ENCODE measurements at places on chromosomes 3 and 15. TPM values are rescaled to one million over a fixed set of nuclear protein-coding genes. Genes with fewer than 3 reads are reported as not detected.

GOLGA6B gene
- total RNA-seq = not detected

IL12A gene
- not detected for total RNA-seq

PIGZ gene
- 6.0 TPM for total RNA-seq

SETMAR gene
- total RNA-seq = 42.4 TPM

CCDC13 gene
- 2.5 TPM for total RNA-seq

EPHB1 gene
- 2.2 TPM for total RNA-seq

P2RY1 gene
- 2.1 TPM for total RNA-seq

GRCh38 chr15:39406485-39406884 lies 174.4 kb upstream of the THBS1 start:
- no peak for DNase-seq

DNA sequence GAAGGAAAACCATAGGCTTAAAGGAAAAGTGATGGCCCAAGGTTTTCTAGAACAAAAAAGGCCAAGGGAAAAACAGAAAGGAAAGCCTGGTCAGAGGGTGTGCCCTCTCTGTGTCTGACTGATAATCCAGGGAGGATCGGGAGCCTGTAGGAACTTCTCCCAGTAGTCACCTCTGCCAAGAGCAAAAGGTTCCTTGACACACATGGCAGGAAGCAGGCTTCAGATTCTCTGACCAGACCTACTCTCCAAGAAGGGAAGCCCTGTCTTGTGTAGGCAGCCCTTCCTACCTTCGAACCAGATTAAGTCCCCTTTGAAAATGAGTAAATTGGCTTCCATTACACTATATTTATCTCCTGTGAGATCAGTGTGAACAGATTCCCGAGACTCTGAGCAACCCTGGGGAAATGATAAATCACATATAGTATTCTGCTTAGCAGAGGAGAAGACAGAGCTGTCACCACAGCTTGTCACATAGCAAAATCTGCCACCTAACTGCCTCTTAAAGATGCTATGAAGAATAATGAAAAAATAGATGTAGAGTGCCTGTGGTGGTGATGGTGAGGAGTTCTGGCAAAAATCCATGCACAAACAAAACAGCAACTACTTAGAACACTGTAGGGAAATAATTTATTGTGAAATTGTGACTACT lies 38.8 kb downstream of the PARP14 start:
- DNase-seq = no peak

GRCh38 chr3:13528217-13528867 lies 20.6 kb upstream of the FBLN2 start:
- no peak for DNase-seq

GRCh38 chr15:97026781-97027180 lies 696.3 kb downstream of the NR2F2 start:
- DNase-seq = no peak

DNA sequence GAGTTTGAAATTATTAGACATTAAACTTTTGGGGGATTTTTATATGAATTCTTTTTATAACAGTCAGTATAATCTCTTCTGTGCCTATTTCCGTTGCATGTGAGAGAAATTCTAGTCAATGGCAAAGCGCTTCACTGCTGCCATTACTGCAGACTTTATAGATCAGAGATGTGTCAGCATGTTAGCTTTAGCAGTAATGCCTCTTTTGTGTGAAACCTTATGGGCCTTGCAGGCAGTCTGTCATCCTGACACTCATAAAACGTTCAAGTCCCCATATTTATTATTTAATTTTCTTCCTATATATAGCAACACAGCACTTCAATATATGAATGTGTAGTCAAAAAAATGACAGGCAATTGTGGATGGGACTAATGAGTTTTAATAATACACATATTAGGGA lies 191.0 kb downstream of the NLGN1 start:
- DNase-seq = no peak

GRCh38 chr3:155745795-155746550 lies 1.1 kb upstream of the PLCH1 start:
- DNase-seq = no peak

GRCh38 chr15:64066451-64066850 lies 20.2 kb upstream of the DAPK2 start:
- DNase-seq = no peak

GRCh38 chr15:64152507-64153387 lies 1.2 kb downstream of the SNX22 start:
- no peak for DNase-seq

DNA sequence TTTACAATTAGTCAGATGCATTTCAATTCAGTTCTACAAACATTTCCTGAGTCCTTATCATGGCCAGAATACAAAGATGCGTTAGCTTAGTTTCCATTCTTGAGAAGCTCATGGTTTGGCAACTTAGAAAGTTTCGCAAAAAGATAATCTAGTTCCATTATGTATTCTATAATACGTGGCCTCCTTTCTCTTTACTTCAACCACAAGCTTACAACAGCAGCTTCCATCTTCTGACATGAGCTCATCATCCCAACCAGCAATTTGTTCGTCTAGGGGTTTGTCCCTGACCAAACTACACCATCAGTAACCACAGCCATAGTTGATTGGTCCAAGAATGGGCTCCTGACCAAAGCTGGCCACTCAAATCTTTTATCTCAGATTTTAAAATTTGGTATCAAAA lies 267.6 kb upstream of the TBC1D5 start:
- DNase-seq = no peak

DNA sequence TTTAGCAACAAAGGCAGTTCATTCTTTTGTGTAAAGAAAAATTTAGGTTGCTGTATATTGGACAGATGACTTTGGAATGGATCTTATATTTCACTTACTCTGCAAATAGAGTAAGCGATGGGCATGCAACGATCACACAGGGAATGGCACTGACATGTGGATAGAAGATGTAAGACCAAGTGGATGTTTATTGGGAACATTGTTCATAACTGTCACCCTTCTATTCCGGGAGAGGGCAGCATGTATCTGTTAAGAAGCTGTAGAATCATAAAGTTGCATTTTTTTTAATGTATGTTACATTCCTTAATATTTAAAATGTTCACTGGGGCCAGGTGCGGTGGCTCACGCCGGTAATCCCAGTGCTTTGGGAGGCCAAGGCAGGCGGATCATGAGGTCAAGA lies 41.2 kb downstream of the HPS3 start:
- no peak for DNase-seq

- no peak for DNase-seq
These were observed 46.6 kb downstream of the HHLA2 start for GRCh38 chr3:108342837-108343486.

DNA sequence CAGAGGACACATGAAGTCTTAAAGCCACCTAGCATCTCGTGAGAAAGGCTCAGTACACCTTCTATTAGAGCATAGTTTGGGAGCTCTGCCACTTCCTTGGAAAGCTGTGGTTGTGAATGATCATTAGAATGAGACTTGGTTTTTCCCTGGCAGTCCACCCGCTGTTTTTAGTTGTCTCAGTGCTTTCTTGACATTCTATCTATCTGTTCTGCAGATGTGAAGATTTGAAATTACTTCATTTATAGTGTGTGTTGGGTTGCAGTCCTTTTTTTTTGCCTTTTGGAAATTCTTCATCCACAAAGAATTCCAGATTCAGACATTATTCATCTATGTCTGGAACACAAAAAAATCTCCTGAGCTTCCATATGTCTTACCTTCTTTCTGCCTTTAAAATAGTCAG lies 23.7 kb downstream of the PPP2R3A start:
- DNase-seq = no peak

DNA sequence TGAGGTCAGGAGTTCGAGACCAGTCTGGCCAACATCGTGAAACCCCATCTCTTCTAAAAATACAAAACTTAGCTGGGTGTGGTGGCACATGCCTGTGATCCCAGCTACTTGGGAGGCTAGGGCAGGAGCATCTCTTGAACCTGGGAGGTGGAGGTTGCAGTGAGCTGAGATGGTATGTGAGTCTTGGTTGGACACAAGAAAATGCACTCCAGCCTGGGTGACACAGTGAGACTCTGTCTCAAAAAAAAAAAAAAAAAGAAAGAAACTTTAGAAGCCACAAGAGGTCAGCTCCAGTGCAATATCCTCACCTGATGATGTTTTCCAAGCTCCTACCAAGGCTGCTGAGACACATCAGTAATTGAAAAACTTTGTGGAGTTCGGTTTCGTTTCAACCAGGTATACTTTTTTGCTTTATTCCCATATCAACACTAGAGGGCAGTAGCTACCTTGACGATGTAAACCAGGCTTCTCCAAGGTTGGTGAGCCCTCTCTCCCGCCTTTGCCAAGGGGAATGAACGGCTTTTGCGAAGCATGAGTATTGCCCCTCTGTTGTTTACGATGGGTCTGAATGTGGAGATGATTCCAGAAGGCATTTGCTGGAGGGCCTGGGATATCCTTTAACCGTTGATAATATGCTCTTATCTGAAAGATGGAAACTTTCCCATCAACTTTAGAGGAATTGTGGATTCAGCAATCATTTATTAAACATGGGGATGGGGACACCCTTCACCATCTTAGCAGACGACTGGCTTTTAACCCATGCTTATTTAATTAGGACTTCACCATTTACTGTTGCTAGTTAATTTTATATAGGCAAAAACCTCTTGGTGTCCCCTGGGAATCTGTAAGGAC lies 202.8 kb downstream of the SV2B start:
- DNase-seq = no peak

DNA sequence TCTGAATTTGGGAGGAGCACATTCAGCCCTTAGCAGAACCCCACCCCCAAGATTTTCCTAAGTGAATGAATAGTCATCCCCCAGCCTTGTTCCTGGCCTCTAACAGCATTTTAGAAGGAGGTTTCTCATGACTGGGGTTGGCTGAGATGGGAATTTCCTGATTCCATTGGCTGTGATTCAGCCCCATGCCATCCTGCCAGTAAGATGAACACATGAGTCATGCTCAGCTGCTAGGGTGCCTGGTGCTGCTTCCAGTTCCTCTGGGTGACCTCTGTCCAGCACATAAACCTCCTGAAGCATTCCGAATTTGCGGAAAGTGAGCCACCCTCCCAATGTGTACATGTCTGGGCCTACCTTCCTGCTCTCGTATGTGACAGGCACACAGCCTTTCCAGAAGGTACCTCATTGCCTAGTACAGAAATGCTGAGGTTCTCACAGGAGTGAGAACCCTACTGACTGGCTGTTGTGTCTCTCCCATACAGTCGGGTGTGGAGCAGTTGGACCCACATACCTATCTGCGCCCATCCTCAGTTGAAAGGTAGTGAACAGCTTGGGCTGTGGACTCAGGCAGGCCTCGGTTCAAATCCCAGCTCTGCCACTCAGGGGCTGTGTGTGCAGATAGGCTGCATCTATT lies 91.7 kb downstream of the APBA2 start:
- DNase-seq = no peak

DNA sequence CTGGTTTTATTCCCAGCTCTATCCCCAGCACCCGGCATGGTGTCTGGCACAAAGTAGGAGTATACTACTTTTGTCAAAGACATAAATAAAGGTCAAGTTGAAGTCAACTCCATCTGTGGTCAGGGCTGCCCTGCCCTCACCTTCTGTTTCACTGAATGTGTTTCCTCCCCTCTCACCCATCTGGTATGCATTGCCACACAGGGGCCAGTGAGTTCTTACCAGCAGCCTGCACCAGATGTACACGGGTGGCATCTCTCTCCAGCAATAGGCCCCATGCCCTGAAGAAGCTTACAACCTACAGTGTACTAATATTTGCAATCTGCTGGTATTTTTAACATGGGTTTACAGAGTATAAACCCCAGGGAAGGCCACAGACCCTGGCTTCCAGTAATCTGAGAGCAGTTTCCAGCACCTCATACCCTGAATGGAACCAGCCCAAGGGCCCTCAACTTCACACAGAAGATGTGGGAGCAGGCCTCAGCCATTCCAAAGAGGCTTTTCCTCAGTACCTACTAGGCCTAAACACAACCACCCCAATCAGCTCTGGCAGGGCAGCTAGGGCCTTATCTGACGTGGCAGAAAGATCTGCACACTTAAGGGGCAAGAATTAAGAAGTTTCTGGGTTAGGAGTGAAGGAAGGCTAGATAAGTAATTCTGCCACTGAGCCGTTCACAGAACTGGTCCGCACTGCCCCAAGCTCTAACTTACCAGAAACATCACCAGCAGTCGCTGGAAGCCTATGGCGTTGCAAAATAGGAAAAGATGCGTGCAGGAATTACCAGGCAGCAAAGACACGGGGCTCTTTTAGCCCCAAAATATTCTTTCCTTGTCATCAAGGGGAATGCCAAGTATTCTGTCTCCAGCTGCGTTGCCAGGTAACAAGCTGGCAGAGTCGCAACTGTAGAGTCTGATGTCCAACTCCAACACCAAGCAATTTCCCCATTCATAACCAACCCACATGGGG lies 2.1 kb downstream of the IDH2 start:
- no peak for DNase-seq

GRCh38 chr15:50265620-50266019 lies at the start of gene HDC:
Gene HDC (minus strand): TSS chr15:50265726. CDS start chr15:50265623, 103 bp downstream.
- DNase-seq = no peak

- DNase-seq = no peak
These were observed 28.0 kb downstream of the LSM3 start for GRCh38 chr3:14206548-14207177.

- no peak for DNase-seq
These were observed 4.5 kb downstream of the HEMK1 start for GRCh38 chr3:50573566-50574443.

- DNase-seq = no peak
These were observed 19.6 kb downstream of the CCR8 start for GRCh38 chr3:39349080-39349479.

GRCh38 chr15:42111924-42112323 lies 17.6 kb upstream of the PLA2G4D start:
- DNase-seq = no peak

DNA sequence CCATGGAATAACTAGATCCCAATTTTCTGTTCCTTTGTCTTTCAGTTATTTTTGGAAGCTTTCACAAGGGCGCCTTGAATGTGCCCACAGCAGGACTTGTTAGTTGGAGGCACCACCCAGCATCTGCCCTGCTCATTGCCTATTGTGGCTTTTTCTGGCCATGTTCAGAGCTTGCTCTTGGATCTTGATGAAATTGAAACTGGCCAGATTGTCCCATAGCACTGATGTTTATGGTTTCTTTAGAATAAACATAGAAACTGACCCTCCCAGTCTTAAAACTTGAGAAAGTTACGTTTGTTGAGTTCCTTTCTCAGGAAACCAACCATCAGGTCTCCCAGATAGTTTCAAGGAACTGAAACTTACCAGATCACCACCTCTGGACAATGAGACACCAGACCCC lies 474.7 kb downstream of the IL5RA start:
- DNase-seq = no peak

- DNase-seq = no peak
These were observed 671.1 kb downstream of the TBL1XR1 start for GRCh38 chr3:176526225-176526624.

GRCh38 chr3:58955308-58955707 lies 94.5 kb downstream of the CFAP20DC start:
- DNase-seq = no peak

DNA sequence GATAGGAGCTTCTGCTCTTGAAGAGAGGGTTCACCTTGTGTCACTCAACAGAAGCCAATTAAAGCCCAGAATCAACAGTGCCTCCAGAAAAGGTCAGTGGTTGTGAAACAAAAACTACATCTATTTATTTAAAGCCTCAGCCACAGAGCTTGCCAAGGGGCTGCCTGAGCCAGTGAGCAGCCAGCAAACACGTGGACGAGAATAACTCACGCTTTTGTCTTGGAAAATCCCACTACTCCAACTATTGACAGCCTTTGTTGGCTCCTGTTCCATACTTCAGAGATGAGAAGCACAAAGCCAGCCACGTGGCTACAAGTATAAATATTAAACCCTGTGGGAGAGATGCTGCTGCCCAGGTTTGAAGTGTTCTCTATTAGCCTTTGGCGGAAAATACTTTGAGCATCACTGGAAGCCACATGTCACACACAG lies 10.3 kb downstream of the GPR156 start:
- no peak for DNase-seq

GRCh38 chr3:134232151-134232550 lies 18.5 kb downstream of the RYK start:
- DNase-seq = no peak

GRCh38 chr15:68057758-68058157 lies 3.6 kb downstream of the PIAS1 start:
- no peak for DNase-seq

Data from progenitor cell of endocrine pancreas (in vitro differentiated cells).